ENCODE measurements at places on chromosomes 2 and 18.

GRCh38 chr2:205471776-205472175 is 210.5 kb upstream of the NRP2 start:
- DNase-seq = no peak

GRCh38 chr2:215888680-215889079 is 124.7 kb downstream of the MREG start:
- DNase-seq = no peak

GRCh38 chr2:104868505-104868866 is 14.6 kb downstream of the POU3F3 start:
- no peak for DNase-seq

GRCh38 chr2:26591619-26592505 is 49.3 kb downstream of the CIB4 start:
- DNase-seq = peak; percentile 44

GRCh38 chr2:23414106-23414505 is 29.1 kb downstream of the KLHL29 start:
- DNase-seq = no peak

DNA sequence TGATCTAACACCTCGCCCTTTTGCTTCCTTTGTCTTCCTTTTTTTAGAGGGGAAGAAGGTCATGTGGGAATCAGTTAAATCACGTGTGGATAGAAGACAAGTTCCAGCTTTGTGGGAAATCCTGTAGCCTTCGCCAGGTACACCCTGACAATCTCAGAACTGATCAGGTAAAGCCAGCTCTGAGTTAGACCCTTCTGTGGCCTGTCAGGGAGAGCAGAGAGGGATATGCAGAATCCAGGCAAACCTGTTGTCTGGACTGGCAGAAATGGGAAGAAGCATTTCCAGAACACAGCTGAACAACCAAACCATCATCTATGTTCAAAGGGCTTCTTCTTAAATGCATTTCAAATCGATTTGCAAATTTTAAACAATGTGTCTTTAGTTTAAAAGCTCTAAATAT is 247.4 kb upstream of the FN1 start:
- no peak for DNase-seq

DNA sequence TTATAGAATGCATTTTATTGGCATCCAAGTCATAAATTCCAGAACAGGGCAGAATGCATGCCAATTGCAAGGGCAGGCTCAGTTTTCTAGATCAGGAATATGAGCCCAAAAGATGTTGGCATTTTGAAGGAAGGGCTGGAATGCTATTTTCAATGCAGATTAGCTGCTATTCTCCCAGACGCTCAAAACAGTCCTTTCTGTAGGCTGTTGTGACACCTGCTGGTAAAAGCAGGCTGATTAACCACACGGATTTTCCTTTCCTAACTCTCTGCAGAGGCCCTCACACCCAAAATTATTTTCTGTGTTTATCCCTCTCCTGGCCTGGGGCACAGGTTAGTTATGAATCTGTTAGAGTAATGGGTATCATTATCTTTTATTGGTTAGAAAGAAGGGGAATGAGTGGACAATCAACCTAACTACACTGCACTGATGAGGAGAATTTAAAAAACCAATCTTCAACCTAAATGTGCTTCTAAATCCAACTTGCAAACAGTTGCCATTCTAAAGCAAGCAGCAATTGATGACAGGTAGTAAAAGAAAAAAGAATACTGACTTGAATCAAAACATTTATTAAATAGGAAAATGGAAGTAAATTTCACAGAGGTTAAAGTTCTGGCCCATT is 94.0 kb downstream of the PLA2R1 start:
- no peak for DNase-seq

DNA sequence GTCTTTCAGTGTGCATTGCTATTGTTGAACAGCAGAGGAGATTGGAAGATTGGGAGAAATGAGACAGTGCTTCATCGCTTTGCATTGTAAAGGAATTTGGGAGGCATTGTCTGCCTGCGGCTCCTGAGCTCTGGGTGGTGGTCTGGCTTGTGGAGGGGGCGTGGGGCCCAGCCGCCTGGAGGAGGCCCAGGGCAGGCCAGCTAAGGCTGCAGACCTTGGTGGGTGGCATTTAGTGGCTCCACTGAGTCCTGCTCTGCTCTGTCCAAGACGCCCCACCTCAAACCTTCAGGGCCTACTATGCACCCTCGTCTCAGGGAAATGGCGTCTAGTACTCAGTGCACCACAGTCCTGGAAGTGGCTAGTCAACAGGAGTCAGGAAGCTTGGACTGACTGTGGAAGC is 5.7 kb upstream of the HS1BP3 start:
- no peak for DNase-seq

DNA sequence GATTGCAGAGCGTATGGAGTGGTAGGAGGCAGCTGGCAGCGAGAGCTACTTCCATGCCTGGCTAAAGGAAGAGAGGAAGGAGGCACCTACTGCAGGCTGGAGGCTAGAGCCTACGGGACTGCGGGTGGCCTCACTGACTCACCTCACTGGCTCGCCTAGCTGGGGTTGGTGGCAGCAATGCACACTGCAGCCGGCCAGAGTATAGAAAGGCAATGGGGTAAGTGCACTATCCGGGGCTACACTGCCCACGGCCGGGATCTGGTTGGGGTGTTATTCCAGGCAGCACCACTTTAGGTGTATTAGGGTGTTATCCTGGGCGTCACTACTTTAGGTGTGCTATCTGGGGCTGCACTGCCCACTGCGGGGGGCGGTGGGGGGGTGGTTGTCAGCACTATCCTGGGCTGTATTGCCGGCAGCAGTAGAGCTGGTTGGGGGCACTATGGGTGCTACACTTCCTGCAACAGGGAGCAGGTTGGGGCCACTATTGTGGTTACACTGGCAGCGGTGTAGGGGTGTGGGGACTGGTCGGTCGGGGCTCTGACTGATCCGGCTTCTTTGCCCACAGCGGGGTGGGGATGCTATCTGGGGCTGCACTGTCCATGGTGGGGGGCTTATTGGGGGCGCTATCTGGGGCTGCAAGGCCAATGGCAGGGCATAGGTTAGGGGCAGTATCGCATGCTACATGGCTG is 33.3 kb upstream of the ANKRD62 start:
- DNase-seq = no peak

- DNase-seq = no peak
Observed at GRCh38 chr2:214810671-214811070, 1.2 kb upstream of the BARD1 start.

- DNase-seq = no peak
Observed at GRCh38 chr2:171902840-171903420, 8.9 kb upstream of the SLC25A12 start.

DNA sequence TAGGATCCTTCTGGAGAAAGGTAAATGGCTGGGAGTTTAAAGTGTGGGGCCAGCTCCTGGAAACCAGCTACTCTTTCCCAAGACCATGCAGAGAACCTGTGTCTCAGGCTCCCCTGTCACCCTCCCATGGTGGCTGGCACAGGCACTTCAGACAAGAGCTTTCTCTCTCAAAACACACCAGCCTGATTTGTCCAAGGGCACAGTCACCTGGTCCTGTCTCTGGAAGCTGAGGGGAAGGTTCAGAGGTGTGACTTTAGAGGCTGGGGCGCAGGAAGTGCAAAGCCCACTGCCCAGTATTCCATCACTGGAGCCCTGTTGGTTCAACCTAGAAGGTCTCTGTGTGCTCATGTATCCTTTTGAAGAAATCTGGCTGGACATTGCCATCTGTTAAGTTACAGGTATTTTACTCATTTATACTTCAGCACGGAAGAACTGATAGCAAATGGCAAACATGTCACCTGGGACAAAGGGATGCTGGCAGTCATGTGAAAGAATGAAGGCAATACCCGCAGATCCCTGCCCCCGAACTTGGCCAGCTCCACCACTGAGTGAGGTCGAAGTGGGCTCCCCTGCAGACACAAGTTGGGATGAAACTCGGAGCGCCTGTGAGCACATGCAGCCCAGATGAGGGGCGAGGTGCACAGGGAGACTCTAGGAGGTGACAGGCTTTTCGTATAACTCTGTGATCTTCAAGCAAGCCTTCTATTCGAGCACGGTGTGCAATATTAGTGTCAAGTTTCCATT is 96.9 kb upstream of the MGAT4A start:
- DNase-seq = no peak

All from H1 (cell line).